NCI-H2171 (cell line): ENCODE measurements at places on chromosomes 5 and 9.

DNA sequence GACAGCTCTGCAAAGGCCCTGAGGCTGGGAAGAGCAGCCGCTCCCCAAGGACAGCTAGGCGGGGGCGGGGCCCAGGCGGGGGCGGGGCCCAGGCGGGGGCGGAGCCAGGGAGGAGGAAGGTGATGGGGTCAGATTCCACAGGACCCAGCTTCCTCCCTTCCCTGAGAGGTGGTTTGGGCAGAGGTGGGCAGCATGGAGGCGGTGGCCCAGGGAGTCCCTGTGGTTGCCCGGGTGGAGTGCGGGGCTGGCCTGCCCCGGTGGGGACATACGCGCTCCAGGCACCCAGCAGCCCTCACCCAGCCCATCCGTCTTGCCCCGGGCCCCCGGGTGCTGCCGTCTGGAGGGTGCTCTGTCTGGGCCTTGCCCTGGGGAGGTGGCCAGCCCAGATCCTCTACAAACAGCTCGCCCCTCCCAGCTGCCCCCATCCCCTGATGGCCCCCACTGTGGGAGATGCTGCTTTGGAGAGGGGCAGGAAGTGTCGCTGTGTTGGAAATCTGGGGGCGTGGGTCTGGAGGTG, 11.0 kb upstream of the RNU6ATAC start:
- DNase-seq = no peak

DNA sequence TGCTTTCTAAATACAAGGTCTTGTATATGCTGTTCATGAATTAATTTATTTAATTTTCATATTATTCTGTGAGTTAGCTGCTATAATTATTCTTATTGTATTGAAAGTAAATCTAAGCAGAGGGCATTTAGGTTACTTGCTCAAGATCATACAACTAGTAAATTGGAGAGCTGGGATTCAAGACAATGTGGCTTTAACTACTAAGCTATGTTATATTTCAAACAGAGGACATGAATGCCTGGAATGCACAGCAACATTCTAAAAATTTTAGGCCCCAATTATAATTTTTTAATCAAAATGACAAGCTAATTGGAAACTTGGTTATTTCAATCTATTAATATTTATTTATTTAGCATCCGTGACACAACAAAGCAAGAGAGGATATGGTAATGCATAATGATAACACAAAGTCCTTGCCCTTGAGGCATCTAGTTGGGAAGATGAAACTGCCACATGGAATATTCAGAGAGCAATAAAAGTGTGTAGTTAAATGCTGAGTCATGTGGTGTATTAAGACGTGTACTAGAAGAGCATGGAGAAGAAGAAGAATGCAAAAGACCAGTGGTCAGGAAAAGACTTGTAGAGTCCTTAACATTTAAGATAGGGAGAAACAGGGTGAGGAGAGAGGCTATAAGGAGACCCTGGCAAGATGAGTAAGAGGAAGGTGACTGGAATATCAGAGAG, 24.4 kb downstream of the CTXN3 start:
- no peak for DNase-seq

DNA sequence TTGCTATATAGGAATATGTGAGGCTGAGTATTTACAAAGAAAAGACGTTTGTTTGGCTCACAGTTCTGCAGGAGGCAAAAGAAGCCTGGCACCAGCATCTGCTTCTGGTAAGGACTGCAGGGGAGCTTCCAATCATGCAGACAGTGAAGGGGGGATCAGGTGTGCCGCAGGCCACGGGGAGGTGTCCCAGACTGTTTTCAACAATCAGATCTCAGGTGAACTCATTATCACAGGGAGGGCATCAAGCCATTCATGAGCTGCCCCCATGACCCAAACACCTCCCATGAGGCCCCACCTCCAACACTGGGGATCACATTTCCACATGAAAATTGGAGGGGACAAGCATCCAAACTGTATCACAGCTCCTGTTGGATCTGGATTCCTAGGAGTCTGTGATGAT, 30.4 kb upstream of the TRIM14 start:
- DNase-seq = peak; percentile 29

- DNase-seq = no peak
Measured at GRCh38 chr9:134560206-134560605, 81.4 kb upstream of the COL5A1 start.

- no peak for DNase-seq
Measured at GRCh38 chr5:121273833-121274433, 577.7 kb upstream of the FTMT start.

- no peak for DNase-seq
Measured at GRCh38 chr9:132125944-132126679, 35.7 kb upstream of the NTNG2 start.

- no peak for DNase-seq
Measured at GRCh38 chr5:109655841-109656240, 33.9 kb upstream of the MAN2A1 start.

- no peak for DNase-seq
Measured at GRCh38 chr9:89498852-89499480, 1.1 kb upstream of the SEMA4D start.

- no peak for DNase-seq
Measured at GRCh38 chr5:54291498-54291897, 18.9 kb downstream of the ARL15 start.

DNA sequence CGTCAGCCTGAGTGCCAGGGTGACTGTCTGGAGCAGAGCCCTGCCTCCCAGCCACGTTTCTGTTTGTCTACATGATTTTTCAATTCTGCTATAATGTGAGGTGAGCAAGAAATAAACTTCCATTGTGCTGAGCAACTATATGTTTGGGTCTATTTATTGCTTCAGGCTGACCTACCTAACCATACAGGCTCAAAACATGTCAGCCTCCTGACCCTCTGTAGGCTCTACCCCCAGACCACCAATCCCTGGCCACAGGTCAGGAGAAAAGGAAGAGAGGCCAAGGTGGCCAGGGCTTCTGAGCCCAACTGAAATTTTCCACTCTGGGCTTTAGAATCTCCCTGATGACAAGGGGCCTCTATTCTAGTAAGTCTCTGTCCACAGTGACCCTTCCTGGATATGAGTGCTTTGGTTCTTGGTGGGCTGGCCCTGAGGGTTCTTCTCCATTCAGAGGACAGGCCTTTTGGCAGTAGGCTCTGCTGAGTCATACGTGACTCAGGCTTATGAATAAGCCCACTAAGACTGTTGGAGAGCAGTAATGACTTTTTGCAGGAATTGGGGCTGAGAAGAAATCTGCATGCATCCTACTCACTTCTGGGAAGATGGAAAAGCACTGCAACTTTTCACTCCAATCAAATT, 117.2 kb upstream of the TBCA start:
- DNase-seq = no peak

DNA sequence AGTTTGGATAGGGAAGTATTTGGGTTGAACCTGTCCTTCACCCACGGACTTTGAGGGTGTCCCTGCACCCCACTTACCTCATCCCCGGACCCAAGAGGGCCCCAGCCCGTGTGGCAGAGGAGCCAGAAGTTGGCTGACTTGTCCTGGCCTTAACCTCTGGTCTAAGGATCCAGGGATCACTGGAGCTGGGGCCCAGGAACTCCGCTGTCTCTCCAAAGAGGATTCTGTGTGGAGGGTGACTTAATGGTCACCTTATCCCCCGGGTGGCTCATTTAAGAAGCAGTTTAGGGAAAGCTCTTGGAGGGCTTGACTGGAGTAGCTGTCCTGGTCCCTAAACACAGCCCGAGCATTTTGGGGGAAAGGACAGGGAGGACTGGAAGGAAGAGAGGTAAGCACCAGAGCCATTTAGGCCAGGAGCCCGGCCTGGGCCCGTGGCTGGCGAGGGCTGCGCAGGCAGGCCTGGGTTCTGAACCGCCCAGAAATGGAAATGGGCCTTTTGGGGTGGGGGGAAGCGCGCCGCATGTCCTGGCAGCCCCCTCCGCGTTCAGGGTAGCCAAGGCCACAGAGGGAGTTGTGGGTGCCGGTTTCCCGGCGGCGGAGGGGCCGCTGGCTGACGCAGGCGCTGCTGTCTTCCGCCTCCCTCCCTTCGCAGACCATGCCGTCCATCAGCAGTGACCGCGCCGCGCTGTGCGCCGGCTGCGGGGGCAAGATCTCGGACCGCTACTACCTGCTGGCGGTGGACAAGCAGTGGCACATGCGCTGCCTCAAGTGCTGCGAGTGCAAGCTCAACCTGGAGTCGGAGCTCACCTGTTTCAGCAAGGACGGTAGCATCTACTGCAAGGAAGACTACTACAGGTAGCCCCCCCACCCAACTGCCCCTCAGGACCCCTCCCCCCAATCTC, 2.0 kb downstream of the LHX2 start:
- DNase-seq = no peak

- no peak for DNase-seq
Measured at GRCh38 chr9:81552581-81552991, 136.8 kb downstream of the TLE1 start.

DNA sequence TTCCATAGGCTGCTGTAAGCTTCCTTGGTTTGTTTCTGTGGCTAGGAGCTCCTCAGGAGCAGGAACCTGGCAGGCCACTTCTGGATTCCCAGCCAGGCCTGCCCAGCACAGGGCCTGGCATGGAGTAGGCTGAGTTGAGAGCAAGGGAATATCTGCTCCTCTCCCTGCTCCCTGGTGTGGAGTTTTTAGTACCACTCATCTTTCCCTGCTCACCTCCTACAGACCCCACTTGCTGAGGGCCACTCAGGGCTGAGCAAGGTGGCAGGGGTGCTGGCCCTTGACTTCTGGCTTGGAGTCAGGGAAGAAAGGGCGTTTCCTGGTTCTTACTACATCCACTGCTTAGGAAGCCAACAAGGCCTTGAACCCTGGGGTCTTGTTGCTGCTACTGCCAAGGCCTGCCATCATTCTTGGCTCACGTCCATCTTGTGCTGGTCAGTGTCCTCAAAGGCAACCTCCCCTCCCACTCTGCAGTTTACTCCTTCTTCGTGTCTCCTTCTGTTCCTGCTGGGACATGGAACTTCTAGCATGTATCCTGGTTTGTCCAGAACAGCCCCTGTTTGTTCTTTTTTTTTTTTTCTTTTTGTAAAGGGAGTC, 54.9 kb downstream of the PSD2 start:
- DNase-seq = no peak

DNA sequence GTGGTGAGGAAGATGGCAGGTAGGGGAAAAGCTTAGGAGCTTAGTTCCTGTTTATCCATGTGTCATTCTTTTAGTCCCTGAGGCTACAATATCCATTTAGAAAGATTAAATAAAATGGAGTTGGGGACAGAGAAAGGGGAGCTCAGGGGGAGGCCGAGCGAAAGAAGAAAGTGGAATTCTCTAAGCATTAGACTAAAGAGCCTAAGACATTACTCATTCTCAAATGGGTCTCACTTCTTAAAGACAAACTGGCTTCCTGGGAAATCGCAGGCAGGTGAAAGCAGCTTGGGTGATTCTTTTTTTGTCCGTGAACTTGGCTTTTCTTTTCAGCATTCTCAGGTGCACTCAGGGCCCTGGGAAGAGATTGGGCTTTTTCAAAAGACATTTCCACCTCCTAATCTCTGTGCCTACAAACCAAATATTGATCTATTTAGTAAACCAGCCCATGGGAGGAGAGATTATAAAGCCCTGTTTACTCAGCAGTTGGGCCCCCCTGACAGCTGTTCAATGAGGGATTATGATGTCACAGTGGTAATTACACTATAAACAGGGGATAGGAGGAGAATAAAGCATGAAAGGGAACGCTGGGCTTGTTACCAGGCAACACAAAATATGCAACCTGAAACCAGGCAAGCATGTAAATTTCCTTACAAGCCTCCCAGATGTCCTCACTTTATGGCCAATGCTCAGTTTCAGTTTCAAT, 584.0 kb downstream of the ACTL7B start:
- DNase-seq = peak; percentile 91
